ENCODE measurements at places on chromosomes 2 and 18.

GRCh38 chr2:216118474-216118873 lies 9.3 kb downstream of the XRCC5 start:
- no peak for DNase-seq

- DNase-seq = no peak
Measured at GRCh38 chr2:127463155-127463991, 45.1 kb downstream of the PROC start.

- no peak for DNase-seq
Measured at GRCh38 chr2:2800001-2800400, 468.9 kb upstream of the MYT1L start.

- DNase-seq = no peak
Measured at GRCh38 chr2:61277756-61278155, 115.8 kb downstream of the C2orf74 start.

- DNase-seq = no peak
Measured at GRCh38 chr2:23401427-23402204, 16.6 kb downstream of the KLHL29 start.

DNA sequence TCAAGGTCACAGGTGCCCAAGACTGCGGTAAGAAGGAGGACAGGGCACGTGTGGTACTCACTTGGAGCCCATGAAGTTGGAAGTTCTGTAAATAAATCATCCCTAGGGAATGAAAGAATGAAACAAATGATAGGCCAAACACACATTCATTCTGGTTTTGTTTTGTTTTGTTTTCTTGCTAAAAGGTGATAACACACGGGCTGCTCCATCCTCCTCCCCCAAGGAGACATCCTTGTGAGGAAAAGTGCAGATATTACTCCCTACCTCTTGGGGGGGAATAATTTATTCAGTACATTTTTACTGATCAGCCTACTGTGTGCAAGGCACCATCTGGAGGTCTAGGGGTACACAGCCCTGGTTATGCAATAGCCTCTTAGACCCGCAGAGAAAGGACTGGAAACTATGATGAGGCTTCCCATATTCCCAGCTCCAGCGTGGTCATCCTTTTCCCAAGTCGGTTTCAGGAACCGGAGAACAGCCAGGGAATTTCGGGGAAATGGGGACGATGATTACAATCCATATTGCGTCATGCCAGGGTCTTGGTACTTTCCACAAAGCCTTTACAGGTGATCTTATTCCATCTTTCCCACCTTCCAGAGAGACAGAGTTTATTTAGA lies 6.3 kb downstream of the RAX start:
- no peak for DNase-seq

- DNase-seq = no peak
Measured at GRCh38 chr18:8657050-8657820, 48.0 kb downstream of the RAB12 start.

DNA sequence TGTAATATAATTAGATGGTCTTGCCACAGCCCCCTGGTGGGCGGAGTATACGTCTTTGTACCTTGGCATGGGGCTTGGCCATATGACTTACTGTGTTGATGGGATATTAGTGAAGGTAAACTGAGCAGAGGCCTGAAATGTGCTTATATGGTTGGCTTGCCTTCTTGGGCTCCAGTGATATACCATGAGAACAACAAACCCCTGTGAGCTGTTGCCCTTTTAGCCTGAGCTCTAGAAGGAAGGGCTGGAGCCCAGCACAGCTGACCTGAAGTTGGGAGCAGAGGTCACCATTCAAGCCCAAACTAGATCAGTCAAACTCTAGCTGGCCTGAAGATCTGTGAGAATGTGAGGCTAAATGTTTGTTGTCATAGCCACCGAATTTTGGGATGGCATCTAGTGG lies 75.2 kb upstream of the CD302 start:
- DNase-seq = no peak

DNA sequence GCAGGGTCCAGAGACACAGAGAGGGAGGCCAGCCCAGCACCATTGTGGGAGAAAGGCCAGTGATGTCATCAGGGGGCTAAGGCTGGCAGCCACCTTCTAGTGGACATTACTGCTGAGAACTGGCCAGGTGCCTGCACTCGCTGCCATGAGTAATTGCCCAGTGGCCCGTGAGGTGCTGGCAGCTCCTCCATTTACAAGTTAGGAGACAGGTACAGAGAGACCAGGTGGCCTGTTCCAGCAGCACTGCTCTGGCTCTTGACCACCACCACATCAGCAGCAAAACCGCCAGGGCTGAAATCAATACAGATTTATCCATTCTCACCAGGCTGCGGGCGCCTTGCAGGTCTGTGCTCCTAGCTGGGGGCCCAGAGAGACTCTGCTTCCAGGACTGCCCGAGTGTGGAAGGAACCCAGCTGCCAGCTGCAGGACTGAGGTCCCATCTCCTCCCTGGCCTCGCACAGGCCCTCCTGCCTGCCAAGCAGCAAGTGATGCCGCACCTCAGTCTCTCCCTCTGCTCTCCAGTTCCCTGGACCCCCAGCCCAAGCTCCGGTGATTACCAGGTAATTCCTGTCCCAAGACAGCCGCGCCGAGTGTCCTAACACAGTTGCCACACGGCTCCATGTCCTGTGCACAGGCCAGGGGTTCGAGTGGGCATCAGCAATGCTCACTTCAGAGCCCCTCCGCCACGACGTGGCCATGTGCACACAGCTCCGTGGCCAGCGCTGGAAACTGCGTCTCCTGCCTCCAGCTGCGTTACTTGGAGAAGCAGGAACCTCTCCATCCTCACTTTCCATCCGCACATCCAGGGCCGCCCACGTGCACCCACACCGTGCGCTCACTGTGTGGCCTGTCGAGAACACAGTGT lies 101.0 kb upstream of the CTDP1 start:
- DNase-seq = no peak

- no peak for DNase-seq
Measured at GRCh38 chr2:85712336-85712735, 18.2 kb downstream of the GNLY start.

DNA sequence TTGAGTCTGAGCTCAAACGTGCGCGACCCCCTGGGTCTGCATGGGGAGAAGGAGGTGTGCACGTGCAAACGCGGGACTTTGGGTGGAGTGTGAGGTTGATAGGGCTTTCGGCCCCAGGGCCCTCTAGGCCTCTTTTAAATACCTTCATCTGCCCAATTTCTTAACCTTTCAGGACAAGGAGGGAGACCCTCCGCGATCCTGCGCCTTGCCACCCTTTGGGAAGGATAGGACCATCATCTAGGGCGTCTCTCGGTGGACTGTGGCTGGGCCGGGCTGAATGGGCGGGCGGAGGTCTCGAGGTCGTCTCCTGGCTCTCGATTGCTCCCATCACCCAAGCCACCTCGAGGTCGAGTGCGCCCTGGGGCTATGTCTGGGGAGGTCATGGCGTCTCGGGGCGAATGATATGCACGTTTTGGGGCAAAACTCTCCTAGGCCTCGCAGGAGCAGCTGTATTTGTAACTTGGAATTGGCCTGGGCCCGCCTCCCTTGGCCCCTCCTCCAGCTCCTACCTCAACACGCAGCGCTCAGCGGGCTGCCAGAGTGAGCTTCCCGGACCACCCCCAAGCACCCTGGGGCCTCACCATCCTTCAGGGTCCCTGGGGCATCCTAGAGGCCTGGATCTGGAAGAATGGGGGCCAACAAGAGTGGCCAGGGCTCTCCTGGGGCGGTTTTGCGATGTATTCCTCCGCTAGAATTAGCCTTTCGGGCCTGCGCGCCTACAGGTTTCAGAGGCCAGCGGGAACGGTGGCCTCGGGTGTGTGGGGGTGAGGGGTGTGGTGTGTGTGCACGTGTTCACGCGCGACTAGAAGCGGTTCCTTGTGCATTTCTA lies 8.7 kb upstream of the SIX3 start:
- DNase-seq = no peak

DNA sequence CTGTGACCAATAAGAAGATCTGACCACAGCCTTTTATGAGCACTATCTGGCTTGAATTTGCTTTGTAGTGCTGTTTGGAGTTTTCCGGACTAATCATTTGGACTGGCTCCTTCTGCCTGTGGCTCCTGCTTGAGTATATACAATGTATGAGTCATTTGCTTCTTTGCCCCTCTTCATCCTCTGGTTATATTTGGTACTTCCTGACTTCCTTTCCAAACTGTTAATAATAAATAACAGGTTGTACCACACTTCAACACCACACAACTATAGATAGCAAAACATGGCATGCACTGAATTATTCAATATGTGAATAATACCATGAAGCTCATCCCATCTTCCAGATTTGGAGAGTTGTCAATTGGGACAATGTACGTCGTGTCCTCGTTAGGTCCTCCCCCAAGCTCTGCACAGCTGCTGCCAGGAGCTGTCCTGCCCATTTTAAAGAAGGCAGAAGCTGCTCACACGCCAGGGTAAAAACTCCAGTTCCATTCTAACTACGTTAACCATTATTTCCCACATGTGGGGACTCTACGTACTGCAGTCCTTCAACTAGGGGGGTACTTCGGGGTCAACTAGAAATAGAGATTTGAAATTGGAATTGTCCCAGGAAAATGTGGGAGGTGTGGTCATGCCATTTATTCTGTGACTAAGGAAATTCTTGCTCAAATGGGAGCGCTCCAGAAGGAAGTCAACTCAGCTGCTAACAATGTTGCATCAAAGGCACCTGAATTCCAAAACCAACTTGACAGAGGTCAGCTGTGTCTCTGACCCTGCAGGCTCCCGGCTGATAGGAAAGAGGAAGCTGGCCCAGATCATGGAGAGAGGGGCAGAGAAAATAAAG lies 38.1 kb downstream of the ST8SIA5 start:
- DNase-seq = peak; percentile 86

- DNase-seq = peak; percentile 91
Measured at GRCh38 chr18:44654573-44654972, 26.1 kb upstream of the SETBP1 start.

GRCh38 chr2:88095022-88095421 lies 27.4 kb downstream of the SMYD1 start:
- no peak for DNase-seq

- no peak for DNase-seq
Measured at GRCh38 chr2:10552220-10552870, 104.2 kb upstream of the ODC1 start.

DNA sequence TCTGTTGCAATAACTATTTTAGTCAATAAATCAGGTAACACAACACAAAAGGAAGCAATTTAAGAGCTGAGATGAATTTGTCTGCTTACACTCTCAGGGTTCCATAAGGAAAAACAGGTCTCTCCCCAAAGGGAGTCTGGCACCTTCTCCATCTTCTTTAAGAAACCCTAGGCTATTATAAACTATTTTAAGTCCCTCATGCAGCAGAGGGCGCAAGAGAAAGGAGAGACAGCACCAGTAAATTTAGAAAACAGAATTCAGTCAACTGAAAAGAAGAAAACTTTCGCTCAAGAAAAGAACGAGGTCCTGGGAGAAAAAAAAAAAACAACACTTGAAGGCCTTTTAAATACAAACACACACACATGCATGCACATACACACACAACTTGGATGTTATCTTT lies 19.1 kb downstream of the SULT1C4 start:
- DNase-seq = no peak

DNA sequence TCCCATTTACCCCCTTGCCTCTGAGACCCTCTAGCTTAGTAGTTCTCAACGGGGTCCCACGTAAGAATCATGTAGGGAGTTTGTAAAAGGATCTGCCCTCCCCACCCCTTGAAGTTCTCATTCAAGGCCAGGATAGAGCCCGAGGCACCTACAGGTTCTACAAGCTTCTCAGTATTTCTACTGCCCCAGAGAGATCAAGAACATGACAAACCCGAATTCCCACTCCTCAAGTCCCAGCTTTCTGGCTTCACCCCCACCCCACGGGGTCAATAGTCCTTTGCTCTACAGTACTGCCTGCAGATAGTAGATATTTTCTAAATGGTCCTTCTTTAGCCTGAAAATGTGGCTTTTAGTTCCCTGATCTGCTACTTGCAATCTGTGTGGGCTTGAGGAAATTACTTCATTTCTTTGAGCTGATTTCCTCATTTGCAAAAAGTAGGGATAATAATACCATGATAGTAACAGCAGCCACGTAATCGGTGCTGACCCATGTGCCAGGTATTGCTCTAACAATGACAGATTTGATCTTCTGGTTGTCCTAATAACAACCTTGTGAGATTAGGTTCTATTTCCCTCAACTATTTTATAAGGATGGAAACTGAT lies 7.1 kb downstream of the CIB4 start:
- DNase-seq = no peak

All from RCC 7860 (cell line).